Kidney (tissue), 22 donors: ENCODE measurements at places on chromosomes 16 and 17. TPM values are rescaled to one million over a fixed set of nuclear protein-coding genes. Genes with fewer than 3 reads are reported as not detected.

Gene PIK3R6
- total RNA-seq: 2.3 TPM

Gene HID1
- 32.6 TPM for total RNA-seq

Gene NRN1L
- 1.1 TPM for total RNA-seq

Gene PABPN1L
- total RNA-seq: not detected

Gene SLC52A1
- total RNA-seq: 0.19 TPM

Gene FZD2
- 4.7 TPM for total RNA-seq

Gene KRT13
- total RNA-seq: not detected

Gene DYNLRB2
- total RNA-seq: 2.7 TPM

Gene ZNF423
- total RNA-seq: 8.4 TPM

Gene ETV4
- 6.8 TPM for total RNA-seq

Gene SOX15
- total RNA-seq: 0.88 TPM

Gene KRT12
- total RNA-seq: not detected

Gene PDILT
- not detected for total RNA-seq

Gene P2RX5
- total RNA-seq: 8.4 TPM

Gene CDH8
- total RNA-seq: 0.19 TPM

Gene TBC1D3
- not detected for total RNA-seq

Gene HOXB2
- 61.9 TPM for total RNA-seq

Gene MPG
- 40.8 TPM for total RNA-seq

Gene CHST6
- total RNA-seq: 0.79 TPM

Gene RNF222
- total RNA-seq: not detected

Gene ACSM2A
- total RNA-seq: 59.3 TPM

Gene CDRT15
- total RNA-seq: not detected

Gene RNF135
- 27.8 TPM for total RNA-seq

Gene CRAMP1
- total RNA-seq: 20.0 TPM

Gene GNAO1
- total RNA-seq: 4.3 TPM

Gene VMP1
- total RNA-seq: 338 TPM

Gene ZNF778
- 12.7 TPM for total RNA-seq

Gene PPM1E
- total RNA-seq: 0.82 TPM

Gene LPO
- total RNA-seq: not detected

Gene C16orf46
- total RNA-seq: 1.7 TPM

Gene HCRT
- not detected for total RNA-seq
